ENCODE measurements at places on chromosomes 6 and 20.

GRCh38 chr6:168858926-168859325, 394.7 kb downstream of the THBS2 start:
- no peak for DNase-seq

DNA sequence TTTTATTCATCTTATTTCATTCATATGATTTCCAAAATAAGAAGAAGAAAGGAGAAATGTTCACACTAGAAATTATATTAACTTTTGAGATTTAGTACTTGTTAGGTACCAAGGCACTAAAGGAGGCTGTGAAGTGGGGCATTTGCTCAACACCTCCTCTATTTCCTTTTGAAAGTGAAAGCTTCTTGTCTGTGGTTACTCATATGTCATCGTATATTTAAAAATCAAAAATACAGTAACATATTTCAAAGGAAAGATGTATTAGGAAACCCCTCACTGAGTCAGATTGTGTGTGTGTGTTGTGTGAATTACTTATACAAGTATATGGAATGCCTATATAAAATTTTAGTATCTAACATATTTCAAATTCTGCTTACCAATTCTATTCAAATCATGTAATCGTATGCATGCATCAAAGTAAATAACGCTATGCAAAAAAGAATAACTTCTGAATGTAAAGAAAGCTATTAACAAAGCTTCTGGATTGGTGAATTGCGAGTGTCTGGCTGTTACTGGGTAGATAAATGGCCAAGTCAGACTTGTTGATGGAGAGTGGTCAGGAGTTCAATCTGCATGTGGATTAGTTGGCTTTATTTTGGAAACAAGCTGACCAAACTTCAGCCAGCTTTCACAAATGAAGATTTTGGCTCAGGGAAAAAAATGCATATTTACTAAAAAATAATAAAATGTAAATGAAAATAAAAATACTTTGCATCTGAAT, 70.9 kb downstream of the PACRG start:
- no peak for DNase-seq

DNA sequence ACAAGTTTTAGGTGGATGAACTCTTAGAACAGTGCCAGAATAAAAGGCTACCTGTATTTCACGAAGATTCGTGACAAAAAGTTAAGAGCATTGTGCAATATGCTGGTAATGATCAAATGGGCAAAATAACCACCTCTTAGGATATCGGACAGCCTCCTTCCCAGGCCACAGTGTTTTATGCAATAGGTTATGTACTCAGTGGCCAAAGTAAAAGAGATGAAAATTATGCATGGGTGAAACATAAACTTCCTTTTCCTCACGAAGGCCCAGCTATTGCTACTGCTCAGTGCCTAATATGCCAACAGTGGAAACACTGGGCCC, 153.6 kb upstream of the SIM1 start:
- no peak for DNase-seq

GRCh38 chr6:57221936-57222742, at the start of gene RAB23:
RAB23 (minus strand) TSS chr6:57222307; CDS start chr6:57210380, 11,927 bp downstream.
- peak; percentile 91 for DNase-seq

- no peak for DNase-seq
These were observed 134.8 kb upstream of the OGFRL1 start for GRCh38 chr6:71153755-71154325.

- DNase-seq, result no peak
These were observed 55.2 kb downstream of the KIF6 start for GRCh38 chr6:39669973-39670342.

DNA sequence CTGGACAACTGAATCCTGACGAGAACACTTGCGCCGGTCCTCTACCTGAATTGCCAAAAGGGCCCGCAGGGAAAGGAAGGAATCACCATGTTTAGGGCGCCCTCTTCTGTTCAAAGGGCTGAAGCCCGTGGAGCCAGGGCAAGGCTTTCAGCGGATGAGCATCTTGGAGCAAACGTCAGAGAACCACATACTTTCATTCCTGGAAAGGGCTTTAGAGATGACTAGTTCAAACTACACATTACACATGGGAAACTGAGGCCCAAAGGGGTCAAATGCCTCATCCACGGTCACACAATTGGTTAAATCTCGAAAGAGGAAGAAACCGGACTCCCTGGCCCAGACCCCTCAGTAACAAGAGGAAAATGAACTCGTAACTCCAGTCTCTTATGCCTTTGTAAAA, 11.5 kb upstream of the ZNF133 start:
- DNase-seq, result peak; percentile 85

DNA sequence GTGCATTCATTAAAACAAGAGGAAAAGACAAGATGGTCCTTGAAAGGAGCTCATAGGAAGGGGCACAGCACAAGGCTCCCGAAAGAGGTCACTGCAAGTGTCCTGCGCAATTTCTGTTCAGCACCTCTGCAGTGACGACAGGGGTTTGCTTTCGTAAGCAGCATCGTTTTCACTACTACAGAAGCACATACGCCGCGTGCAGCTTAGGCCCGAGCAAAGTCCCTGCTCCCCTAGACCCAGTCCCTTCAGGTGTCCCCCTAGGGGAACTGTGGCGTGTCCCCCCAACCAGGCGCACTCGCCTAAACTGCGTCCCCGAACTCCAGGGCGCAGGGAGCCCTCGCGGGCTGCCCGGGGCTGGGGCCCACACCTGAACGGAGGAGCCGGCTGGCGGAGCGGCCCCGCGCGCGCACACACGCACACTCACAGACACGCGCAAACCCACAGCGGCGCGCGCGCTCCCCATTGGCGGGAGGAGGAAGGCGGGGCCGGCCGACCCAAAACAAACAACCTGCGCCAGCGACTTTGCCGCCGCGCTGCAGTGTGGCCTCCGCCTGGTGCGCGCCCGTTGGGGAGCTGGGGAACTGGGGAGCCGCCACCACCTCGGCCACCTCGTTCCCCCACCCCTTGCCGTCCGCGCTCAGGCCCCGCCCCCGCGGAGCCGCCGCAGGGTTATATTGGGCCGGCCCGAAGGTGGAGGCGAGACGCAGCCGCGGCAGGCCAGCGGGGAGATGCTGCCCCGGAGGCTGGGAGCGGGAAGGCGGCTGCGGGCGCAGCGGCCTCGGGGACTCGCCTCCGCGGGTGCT, at the start of gene FOXQ1:
Gene FOXQ1, plus strand, starts transcription at position 699 of the 803 bp plus-strand sequence. CDS start 607 bp downstream, outside the sequence.
- peak; percentile 33 for DNase-seq

All from NCI-H82 (cell line).